ENCODE measurements at places on chromosomes 6 and 20. TPM values are rescaled to one million over a fixed set of nuclear protein-coding genes. Genes with fewer than 3 reads are reported as not detected.

QKI gene
- total RNA-seq, result 54.9 TPM

FAM8A1 gene
- total RNA-seq, result 5.2 TPM

TSPO2 gene
- total RNA-seq, result not detected

C20orf144 gene
- total RNA-seq, result 0.10 TPM

PDYN gene
- total RNA-seq, result not detected

SLC32A1 gene
- total RNA-seq, result not detected
